ENCODE measurements at places on chromosomes 3 and 15.
A peak's percentile ranks its signal among the peaks of the same experiment; 100 is the strongest.

GRCh38 chr3:23275061-23275460 lies 71.9 kb downstream of the UBE2E2 start:
- DNase-seq = no peak

- DNase-seq = no peak
Measured at GRCh38 chr3:11162401-11163345, 8.4 kb downstream of the HRH1 start.

DNA sequence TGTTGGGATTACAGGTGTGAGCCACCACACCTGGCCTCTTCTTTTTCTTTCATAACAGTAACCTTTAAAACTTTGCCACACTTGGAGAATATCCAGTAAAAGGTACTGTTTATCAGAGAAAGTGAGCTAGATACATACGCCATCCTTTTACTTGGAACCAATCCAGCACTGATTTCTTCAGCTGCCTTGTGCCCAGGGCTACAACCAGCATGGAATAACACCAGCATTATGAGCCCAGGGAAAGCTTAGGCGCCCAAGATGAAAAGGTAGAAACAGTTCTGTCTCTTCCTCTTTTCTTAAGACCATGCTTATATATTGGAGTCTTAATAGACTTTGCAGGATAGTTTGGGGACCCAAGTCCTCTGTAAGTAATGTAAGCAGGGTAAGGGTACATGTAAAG lies 8.4 kb downstream of the SKIC8 start:
- no peak for DNase-seq

DNA sequence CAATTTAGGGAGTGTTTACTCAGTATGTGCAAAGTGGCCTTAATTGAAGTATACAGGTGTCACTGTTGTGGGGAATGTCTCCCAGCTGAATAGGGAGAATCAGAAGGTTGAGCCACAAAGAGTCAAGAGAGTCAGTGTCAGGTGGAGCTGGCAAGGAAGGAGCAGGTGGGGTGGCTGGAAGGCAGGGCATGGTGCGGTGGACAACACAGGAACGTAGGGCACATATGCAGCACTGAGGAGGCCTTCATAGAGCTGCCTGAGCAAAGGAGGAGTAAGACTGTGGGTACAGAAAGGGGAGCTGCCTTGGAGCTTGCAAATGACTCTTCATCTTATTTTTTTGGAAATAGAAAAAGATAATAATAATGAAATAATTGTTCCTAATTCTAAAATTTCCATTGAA lies 20.0 kb downstream of the ARHGEF3 start:
- DNase-seq = no peak

DNA sequence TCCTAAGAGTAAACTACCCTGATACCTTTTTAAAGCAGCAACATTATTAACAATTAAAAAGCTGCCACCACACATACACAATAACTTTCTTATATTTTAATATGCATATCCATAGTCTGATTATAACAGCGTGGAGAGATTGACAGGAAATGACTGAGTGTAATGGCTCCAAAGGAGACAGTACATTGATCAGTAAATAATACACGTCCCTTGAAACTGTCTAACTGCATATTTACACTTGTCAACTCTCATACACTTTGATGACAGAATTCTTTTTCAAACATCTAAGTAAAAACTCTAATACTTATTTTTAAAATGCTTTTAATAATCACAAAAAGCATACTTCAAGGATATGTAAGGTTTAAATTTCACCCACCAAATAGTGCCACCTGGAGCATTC lies 99.5 kb downstream of the FOXP1 start:
- DNase-seq = no peak

DNA sequence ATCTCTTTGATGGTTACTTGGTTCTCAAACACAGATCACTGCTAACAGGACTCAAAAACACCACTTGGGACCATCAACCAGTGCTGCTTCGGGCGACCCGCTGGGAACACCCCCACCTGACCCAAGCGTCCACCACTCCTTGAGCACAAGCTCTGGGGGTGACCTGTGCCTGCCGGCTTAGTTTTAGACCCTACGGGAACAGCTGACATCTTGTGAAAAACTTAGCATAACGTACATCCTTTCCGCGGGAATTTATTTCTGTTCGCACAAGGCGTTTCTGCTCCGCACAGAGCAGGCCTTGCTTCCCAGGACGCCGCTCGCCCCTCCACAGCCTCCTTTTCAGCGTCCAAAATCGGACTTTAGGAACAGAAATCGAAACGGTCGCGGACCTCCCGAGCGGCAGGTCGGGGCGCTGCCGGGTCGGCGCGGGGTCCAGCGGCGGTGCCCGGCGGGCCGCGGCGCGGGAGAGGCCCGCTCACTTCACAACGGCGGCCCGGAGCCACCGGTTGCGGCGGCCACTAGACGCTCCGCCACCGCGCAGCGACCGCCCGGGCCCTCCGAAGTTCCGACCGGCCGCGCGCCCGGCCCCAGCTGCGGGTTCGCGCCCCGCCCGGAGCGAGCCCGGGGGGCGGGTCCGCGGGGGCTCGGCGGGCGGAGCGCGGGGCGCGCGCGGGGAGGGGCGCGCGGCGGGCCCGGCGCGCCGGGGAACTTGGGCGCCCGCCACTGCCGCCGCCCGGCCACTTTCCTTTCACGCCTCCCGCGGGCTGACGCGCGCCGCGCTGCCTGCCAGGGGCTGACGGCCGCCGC lies 959 bp downstream of the SFMBT1 start:
- peak; percentile 52 for DNase-seq

DNA sequence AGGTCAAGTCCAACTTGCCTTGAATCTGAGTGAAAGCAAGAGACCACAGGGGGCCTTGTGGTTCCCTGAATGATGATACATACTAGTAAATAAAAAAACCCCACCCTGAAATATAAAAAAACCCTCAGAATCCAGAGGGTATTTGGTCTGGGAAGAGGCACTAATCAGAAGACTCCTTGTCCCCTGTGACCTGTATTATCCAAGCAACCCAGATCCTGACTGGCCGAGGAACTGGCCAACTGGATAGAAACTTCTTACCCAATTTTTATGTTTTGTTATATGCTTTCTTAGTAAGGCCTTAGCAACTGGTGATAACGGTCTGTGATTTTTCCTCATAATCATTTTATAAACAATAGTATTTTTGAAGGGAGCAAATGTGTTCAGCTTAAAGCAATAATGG lies 17.5 kb downstream of the ABI3BP start:
- no peak for DNase-seq

DNA sequence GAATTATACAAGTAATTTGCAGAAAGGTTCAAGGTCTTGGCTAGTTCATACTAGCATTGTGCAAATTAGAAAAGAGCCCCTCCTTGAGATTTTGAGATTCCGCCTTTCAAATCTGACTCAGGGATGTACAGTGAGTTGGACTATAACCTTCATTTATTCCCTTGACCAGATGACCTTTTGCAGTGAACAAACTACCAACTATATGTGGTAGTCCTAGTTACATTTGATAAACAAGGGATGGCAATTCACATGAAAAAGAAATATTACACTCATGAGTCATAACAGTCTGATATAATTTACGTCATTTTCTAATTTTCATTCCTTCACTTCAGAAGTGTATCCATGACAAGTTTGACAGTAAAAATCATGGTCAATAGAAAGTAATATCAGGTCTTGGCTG lies 860.4 kb downstream of the ROBO1 start:
- no peak for DNase-seq

GRCh38 chr3:139107424-139108252 lies 62.9 kb upstream of the PRR23C start:
- no peak for DNase-seq

GRCh38 chr3:39132096-39133092 lies 21.0 kb downstream of the CSRNP1 start:
- no peak for DNase-seq

DNA sequence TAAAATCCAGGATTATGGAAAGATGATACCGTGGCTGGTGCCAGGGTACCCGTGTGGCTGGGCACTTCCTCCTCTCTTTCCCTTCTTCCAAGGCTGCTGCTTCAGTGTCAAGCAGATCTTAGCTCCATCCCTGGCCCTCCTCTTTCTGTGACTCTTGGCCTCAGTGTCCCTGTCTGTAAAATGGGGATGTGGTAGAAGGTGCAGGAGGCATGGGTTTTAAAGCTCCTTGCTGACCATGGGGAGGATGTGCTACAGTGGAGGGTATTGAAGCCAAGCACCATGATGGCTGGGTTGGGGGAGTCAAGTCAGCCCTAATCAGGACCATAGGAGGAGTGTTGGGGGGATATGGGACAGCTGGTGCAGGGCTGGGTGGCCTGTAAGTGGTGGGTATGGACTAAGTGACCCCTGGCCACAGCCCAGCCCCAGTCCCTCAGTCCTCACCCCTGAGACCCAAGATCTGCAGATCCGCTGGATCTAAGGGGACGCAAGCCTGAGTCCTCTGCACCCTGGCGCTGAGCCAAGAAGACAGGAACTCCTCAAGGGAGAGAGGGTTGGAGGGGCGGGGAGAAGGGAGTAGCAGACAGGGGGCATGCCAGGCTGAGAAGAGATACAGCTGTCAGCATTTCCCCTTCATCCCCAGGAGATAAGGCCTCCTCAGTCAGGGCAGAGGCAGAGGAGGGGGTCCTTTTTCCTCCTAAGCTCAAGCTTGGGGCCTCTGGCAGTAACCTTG lies 12.0 kb downstream of the PTH1R start:
- DNase-seq = peak; percentile 38

- DNase-seq = no peak
Measured at GRCh38 chr3:130816561-130817445, 70.2 kb upstream of the PIK3R4 start.

DNA sequence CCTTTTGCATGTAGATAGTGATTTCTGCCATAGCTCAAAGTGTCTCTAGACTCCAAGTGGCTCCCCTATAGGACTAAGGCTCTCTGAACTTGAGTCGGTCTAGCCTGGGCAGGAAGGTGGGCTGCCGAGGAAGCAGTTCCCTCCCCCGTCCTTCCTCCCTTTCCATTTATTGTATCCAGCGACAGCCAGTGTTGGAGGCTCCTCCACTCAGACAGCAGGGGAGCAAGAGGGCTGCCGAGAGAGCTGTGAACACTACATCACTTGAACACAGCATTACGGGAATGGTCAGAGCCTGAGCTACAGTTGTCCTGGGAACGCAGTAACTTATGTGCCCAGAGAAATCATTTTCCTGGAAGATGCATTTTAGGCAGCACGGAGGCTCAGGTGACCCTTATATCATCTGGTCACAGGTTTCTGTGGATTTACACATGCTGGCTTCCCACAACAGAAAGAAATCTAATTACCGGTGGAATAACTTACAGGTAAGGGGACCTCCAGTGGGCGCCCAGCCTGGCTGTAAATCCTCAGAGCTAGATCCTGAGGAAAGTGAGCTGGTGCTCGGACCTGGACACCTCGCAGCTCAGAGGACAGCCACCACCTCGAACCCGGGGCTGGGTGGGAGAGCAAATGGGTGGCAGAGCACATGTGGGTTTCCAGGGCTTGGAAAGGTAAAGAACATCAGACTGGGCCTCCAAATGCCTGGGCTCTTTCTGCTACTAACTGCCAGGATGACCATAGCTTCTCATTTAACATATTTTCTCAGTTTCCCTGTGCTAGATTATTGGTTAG lies 197.1 kb downstream of the UACA start:
- DNase-seq = no peak

DNA sequence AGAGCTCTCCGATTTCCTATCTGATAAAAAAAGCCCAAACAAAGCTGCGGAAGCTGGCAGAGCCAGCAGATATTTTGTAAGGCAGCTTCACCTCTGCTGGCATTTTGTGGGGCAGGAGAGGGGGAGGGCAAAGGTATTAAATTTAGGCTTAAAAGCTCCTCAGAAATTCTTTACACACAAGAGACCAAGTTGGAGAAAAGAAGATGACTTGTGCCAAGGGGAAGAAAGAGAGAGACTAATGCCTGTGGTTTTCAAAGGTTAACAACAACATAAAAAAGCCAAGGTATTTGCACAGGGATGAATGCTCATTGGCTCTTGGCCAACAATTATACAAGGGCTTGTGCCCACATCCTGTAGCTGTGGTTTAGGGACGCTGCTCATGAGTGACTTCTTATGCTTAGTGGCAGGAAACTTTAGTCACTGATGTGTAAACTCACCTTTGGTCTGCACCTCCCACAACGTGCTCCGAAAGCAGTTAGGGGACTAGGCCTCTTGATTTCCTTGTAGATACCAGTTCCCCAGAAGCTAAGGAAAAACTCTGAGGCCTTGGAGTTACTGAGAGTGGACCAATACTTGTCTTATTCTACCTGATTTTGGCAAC lies 152.9 kb downstream of the TPRG1 start:
- DNase-seq = peak; percentile 71

DNA sequence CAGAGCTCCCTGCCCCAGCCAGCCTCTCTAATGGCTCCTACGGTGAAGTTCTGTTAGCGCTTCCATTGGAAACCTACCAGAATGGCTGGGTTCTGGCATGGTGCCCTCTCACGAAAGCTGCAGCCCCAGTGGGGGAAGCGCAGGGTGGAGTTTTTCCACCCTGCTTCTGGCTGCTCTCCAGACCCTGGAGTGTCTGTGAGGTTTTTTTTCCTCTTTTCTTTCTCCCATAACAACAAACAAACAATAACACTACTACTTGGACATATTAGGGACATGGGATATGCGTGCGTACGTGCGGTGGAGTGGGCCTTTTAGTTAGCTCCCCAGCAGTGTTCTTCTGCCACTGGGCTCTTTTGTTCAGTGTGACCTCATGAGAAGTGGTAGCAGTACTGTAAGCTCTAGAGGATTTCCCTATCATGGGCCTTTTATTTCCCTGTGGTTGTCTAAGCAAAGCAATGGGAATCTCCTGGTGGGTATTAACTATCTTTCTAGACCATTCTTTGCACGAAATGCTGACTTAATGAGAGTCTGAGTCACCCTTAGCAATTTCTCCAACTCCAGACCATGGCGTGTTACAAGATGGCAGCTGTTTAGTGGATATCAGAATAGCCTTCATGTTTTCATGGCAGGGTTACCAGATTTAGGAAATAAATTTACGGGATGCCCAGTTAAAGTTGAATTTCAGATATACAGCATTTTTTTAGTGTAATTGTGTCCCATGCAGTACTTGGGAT lies 161.9 kb downstream of the FNDC3B start:
- peak; percentile 97 for DNase-seq

GRCh38 chr15:70059476-70060213 lies 38.1 kb downstream of the TLE3 start:
- DNase-seq = no peak

DNA sequence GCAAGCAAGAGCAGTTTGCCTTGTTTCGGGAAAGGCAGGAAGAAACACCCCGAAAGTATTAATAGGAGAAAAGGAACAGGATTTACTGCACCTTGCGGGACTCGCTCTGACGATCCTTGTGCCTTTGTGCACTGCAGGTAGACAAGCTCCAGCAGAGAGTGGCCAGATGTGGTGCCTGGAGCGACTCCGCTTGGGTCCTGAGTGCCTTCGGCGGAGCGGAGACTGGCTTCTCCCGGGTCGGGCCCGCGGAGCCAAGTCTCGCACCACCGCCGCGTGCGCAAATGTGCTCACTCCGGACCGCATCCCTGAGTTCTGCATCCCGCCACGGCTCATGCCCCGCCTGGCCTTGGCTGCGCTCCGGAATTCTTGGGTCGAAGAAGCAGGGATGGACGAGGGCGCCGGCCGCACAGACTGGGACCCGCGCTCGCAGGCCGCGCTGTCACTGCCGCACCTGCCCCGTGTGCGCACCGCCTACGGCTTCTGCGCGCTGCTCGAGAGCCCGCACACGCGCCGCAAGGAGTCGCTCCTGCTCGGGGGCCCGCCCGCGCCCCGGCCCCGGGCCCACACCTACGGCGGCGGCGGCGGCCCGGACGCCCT lies 769 bp downstream of the C2CD4A start:
- no peak for DNase-seq

- DNase-seq = peak; percentile 18
Measured at GRCh38 chr3:134630506-134630905, 20.3 kb downstream of the KY start.
